ENCODE measurements at places on chromosomes 2 and 18. TPM values are rescaled to one million over a fixed set of nuclear protein-coding genes. Genes with fewer than 3 reads are reported as not detected.

GIGYF2 gene
- 31.8 TPM for total RNA-seq

IL1F10 gene
- total RNA-seq = not detected

CYP1B1 gene
- 5.9 TPM for total RNA-seq

MEIS1 gene
- 3.6 TPM for total RNA-seq

CGREF1 gene
- 8.8 TPM for total RNA-seq

SERPINB4 gene
- total RNA-seq = not detected

LCT gene
- not detected for total RNA-seq

All from right lobe of liver (tissue), 6 donors.